ENCODE measurements at places on chromosomes 6 and 20.

DNA sequence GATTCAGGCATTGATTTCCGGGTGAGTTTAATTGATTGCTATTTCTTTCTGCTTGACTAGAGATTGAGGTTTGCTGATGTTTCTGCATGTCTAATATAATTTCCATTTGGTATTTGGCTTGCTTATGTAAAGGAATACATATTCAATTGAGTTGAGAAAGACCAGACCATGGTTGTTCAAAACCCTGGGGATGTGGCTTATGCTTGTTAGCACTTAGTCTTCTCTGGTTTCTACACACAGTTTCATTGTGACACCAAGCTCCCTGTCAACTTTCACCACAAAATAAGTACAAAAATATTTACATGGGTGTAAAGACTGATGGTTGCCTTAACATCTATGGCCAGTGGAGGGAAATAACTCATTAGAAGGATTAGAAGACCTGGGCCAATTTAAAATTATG lies 209.6 kb downstream of the CDH26 start:
- DNase-seq: no peak

DNA sequence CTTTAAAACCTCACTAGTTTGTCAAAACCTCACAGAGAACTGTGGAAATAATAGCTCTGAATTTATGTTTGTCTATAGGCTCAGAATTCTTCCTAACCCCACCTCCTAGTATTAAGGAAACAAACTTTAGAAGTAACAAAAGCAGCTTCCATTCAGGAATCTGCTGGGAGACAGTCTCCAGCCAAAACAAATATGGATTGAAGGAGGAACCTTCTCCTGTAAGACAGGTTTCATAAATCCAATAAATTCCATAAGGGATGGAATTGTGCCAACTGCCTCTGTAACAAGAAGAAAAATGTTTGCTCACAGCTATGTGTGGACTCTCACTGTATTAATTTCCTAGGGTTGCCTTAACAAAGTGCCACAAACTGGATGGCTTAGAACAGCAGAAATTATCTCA lies 7.5 kb downstream of the SYCP2 start:
- no peak for DNase-seq

DNA sequence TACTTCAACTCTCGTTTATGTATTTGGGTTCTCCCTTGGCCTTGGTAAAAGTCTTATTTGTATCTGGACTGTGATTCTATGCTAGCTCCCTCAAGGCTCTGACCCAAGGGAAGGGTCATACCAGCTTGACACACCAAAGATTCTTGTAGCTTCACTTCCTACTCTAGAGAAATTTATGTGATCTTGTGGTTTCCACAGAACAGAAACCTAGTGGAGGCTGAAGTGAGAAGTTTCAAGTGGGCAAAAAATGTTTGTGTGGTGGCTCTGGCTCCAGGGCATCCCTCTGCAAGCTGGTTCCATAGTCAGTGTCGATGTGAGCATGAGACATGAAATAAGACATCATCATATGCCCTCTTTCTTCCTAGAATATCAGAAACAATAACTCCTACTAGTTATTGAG lies 48.1 kb upstream of the TNFRSF21 start:
- DNase-seq: no peak

DNA sequence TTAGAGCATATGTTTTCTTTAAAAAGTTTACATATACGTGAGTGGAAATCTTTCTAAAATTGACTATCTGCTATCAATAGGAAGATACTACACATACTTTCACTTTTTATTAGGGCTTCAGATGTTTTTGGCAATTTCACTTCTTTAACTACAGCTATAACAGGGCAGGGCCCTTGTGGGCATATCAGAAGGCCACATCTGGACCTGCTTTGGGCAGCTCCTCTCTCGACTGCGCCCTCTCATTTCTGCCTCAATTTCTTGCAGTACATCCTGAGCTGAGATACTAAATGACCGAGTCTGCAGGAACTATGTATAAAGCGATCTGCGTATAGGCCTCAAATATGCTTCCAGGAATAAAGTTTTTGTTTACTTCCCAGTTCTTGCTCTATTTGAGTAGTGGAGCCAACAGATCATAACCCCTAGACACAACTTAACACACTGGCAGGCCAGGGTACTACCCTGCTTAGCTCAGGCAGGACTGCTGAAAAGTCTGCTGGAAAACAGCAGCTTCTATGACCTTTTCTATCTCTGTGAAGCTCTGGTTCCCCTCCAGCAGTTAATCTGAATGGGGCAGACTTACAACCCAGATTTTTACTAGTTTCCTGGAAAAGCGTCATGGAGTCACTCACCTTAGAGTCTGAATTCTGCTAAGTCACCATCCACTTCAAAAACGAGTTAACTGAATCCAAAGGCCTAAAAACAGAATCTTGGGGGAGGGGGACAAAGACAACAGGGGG lies 12.7 kb downstream of the GCLC start:
- no peak for DNase-seq

GRCh38 chr6:166779381-166779780 lies 152.3 kb upstream of the RPS6KA2 start:
- DNase-seq: no peak

DNA sequence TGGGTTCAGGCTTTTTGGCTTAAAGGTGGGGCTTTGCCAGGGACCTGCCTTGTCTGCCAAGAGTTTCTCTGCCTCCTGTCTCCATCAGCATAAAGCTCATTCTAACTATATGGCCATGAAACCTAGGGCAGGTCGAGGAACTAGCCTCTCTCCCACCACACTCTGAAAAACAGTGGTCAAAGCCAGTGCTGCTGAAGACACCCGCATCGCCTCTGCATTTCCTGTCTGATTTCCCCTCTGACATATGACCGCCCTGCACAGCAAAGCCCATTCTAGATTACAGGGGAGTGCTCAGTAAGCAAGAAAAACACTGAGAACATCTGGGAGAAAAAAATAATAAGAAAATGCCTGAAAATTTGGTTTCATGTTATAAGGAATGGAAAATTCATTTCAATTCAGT lies 573.6 kb downstream of the PRKN start:
- no peak for DNase-seq

- no peak for DNase-seq
These were observed 18.1 kb downstream of the TUBB2B start for GRCh38 chr6:3209114-3210023.
